ENCODE measurements at places on chromosomes 5 and 9.

- no peak for DNase-seq
Measured at GRCh38 chr9:19490269-19490668, 81.5 kb downstream of the ACER2 start.

GRCh38 chr5:149677731-149678130, 52.4 kb upstream of the PPARGC1B start:
- no peak for DNase-seq

DNA sequence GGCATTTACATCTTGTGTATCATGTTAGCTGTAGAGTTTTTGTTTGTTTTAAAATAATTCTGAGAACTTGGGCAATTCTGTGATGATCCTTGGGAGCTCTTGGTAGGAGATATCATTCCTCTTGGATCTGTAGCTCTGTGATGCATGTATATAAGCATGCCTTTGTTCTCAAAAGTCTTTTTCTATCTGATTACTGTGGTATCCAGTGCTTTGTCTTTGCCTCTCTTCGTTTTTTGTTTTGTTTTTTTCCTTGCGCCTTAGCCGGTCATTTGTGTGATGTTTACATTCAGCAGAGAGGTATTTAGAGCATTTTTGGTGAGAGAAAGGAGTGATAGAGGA, 110.0 kb downstream of the PAM start:
- DNase-seq, result no peak

DNA sequence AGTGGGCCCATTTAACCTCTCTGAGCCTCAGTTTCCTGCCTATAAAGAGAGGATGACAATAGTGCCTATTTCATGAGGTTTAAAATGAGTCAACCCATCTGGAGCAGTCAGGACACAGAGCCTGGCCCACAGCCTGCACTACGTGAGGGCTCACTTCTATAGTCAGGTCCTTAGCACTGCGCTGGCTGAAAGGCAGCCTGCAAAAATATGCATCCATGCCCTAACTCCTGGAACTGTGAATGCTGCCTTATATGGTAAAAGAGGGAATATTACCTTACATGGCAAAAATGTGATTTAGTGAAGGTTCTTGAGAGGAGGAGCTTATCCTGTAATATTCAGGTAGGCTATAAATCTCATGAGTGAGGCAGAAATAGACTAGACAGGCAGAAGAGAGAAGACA, 98.5 kb downstream of the GABBR2 start:
- no peak for DNase-seq

DNA sequence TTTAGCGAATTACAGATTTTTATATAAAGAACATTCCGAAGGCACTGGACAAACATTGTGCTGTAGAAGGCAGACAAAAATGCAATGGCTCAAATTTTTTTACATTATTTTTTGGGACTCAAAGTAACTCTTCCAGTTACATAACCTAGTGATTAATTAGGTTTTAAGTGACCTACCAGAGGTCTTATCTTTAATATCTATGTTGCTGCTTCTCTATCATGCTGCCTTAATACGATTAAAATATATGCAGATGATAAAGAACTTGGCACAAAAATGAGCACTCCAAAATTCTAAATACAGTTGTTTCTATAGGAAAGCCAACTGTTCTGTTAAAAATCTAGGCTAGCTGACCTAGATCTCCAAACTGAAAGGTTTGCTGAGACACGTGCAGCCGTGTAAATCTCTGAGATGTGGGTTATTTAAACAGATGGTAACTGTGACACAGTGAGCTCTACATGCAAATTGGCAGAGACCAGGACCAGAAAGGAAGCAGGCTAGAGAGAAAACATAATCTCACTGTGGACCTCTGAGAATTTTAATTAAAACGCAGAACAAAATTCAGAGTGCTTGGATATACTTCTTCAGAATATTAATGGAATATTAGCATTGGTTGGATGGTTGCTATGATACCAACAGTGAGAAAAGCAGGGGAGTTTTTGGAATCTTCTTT, 56.2 kb downstream of the CAMK4 start:
- no peak for DNase-seq

All from SW 1271 (cell line).